ENCODE measurements at places on chromosomes 16 and 17. TPM values are rescaled to one million over a fixed set of nuclear protein-coding genes. Genes with fewer than 3 reads are reported as not detected.

CCL8 gene
- total RNA-seq = not detected

CCDC154 gene
- 0.22 TPM for total RNA-seq

PRDM7 gene
- not detected for total RNA-seq

SNAI3 gene
- total RNA-seq = 0.12 TPM

GP1BA gene
- not detected for total RNA-seq

TMEM92 gene
- not detected for total RNA-seq

SALL1 gene
- 6.0 TPM for total RNA-seq

DRC3 gene
- total RNA-seq = 0.55 TPM

DNAH2 gene
- 0.37 TPM for total RNA-seq

RHBDF1 gene
- total RNA-seq = 39.8 TPM

KCNJ16 gene
- total RNA-seq = not detected

ALOXE3 gene
- 0.25 TPM for total RNA-seq

GGT6 gene
- not detected for total RNA-seq

HOXB2 gene
- 8.6 TPM for total RNA-seq

KRT13 gene
- 0.55 TPM for total RNA-seq

GAST gene
- total RNA-seq = not detected

SHBG gene
- 0.37 TPM for total RNA-seq
